Adrenal gland (tissue), 19 donors: ENCODE measurements at places on chromosomes 4 and X.

DNA sequence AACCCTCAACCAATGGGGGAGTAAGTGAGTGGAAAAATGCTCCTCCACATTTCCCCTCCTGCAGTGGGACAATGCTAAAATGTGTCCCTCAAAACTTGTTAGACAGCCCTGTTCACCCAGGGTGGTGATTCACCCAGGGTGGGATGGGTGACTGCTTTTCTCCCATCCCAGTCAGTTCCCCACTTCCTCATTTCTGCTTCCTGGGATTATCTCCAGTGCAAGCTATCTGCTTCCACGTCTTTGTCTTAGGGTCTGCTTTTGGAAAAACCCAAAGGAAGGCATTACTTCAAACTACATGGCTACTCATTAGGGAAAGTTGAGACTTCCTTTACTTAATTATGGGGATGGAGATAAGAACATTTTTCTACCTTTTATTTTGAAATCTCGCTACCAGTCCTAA lies 45.5 kb downstream of the ETNPPL start:
- no peaks in the 10 kb centered on the region for H3K27me3 ChIP-seq
- H3K4me1 ChIP-seq: no peaks in the 10 kb centered on the region
- DNase-seq: no peak
- no peak overlapping the region for H3K27ac ChIP-seq
- no peaks in the 10 kb centered on the region for H3K36me3 ChIP-seq

DNA sequence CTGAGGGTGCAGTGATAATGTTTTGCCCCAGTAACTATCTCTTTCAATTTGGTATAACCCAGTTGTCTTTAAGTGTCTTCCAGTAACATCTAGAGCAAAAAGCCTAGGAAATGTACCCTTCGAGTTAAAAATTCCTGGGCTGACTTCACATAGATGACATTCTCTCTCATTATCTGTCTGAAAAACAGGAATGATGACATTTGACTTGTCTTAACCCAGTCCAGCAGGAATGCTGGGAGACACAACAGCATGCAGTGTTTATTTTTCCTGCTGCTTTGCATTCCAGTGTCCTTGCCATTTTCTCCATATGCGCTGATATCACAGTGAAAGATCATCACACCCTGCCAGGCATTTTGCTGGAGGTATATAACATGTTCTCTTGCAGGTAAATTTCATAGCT lies 130.0 kb downstream of the SOWAHB start:
- H3K36me3 ChIP-seq: no peaks in the 10 kb centered on the region
- no peak overlapping the region for H3K4me3 ChIP-seq
- no peak overlapping the region for H3K27ac ChIP-seq
- H3K4me1 ChIP-seq: no peaks in the 10 kb centered on the region
- DNase-seq: no peak

DNA sequence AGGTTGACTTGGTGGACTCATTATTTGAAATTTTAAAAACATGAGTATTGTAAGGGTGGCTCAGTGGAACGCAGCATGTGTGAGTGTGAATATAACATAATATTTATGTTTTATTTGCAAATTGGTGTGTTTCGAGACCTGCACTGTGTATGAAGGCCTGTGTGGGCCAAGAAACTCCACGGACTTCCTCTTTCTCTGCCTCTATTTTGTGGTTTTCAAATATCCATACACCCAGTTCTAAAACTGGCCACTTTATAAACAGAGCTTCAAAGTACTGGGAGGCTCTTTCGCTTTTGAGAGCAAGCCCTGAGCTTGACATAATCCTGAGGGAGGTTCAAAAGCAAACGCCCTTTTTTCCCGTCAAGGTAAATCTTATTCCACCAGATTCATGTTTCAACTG lies 187.7 kb downstream of the GPAT3 start:
- H3K4me1 ChIP-seq: no peaks in the 10 kb centered on the region
- no peak overlapping the region for H3K27ac ChIP-seq
- no peak for DNase-seq
- H3K36me3 ChIP-seq: no peaks in the 10 kb centered on the region
- H3K27me3 ChIP-seq: no peaks in the 10 kb centered on the region

- no peak overlapping the region for H3K4me3 ChIP-seq
- no peak for DNase-seq
- H3K27ac ChIP-seq: no peak overlapping the region
- H3K36me3 ChIP-seq: no peaks in the 10 kb centered on the region
- H3K4me1 ChIP-seq: peaks cover 36% of the 10 kb centered on the region
These were observed 27.0 kb downstream of the DHX15 start for GRCh38 chr4:24557026-24558025.

GRCh38 chr4:2347190-2347589 lies 71.3 kb downstream of the ZFYVE28 start:
- H3K36me3 ChIP-seq: no peaks in the 10 kb centered on the region
- no peak overlapping the region for H3K4me3 ChIP-seq
- H3K4me1 ChIP-seq: no peaks in the 10 kb centered on the region
- no peak overlapping the region for H3K27ac ChIP-seq
- no peaks in the 10 kb centered on the region for H3K27me3 ChIP-seq

- no peaks in the 10 kb centered on the region for H3K36me3 ChIP-seq
- no peak overlapping the region for H3K27ac ChIP-seq
- no peaks in the 10 kb centered on the region for H3K4me1 ChIP-seq
- H3K4me3 ChIP-seq: no peak overlapping the region
- H3K27me3 ChIP-seq: no peaks in the 10 kb centered on the region
These were observed 124.5 kb upstream of the NOCT start for GRCh38 chr4:138890891-138891570.

DNA sequence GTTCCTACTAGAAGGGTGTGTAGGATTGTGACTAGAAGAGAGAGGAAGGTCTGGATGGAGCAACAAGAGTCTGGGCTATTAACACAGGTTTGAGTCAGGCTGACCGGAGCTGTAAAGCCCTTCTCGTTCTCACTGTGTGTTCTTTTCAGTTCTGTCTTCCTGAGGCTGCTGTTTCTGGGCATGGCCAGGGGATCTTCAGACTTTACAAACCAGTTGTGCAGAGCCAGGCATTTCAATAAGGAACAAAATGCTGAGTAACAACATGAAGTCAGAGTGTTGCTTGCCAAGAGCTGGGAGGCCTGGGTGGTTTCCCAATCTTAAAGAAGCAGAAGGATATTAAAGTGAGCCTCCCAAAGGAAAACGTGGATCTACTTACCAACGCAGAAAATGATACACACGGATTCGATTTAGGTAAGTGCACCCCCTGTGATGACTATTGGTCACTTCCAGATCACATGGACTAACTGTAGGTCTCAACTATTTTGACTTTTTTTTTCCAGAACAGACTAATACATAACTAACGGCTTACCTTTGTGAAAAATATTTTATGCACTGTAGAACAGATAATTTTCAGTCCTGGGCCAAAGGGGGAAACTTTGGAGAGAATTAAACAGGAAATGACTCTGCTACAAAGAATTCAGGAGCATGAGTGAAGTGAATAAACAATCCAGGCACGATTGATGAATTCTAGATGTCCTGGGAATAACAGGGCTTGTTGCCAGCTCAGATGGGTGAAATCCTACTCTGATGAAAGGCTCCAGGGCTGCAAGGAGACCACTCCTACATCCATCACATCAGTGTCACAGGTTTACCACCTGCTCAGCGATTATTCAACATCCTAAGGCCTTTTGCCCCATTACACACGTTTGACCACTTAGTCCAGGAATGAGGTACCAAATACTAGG lies 94.5 kb downstream of the ANXA3 start:
- peak; percentile 84 for DNase-seq
- no peaks in the 10 kb centered on the region for H3K27me3 ChIP-seq
- H3K4me3 ChIP-seq: no peak overlapping the region
- peaks cover 24% of the 10 kb centered on the region for H3K4me1 ChIP-seq
- H3K27ac ChIP-seq: peak overlapping the region; percentile 68
- H3K36me3 ChIP-seq: no peaks in the 10 kb centered on the region

DNA sequence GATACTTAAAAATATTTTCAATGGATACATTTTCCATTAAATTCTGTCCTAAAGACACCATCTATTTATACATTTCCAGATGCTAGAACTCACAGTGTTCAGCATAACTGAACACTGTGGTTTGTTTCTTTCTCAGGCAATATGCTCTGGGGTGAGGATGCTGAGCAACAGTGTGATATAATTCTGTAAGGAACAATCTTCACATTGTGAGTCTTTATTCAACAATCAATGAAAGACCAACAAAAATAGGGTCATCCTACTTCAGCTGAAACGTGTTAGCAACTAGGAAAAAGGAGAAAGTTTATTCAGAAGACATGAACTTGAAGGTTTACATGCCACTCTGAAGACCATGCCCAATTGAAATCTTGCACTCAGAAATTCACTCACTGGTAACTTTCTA lies 284.8 kb downstream of the UNC5C start:
- H3K27ac ChIP-seq: no peak overlapping the region
- no peaks in the 10 kb centered on the region for H3K4me1 ChIP-seq
- no peaks in the 10 kb centered on the region for H3K36me3 ChIP-seq
